ENCODE measurements at places on chromosomes 3 and 15. TPM values are rescaled to one million over a fixed set of nuclear protein-coding genes. Genes with fewer than 3 reads are reported as not detected.

DNA sequence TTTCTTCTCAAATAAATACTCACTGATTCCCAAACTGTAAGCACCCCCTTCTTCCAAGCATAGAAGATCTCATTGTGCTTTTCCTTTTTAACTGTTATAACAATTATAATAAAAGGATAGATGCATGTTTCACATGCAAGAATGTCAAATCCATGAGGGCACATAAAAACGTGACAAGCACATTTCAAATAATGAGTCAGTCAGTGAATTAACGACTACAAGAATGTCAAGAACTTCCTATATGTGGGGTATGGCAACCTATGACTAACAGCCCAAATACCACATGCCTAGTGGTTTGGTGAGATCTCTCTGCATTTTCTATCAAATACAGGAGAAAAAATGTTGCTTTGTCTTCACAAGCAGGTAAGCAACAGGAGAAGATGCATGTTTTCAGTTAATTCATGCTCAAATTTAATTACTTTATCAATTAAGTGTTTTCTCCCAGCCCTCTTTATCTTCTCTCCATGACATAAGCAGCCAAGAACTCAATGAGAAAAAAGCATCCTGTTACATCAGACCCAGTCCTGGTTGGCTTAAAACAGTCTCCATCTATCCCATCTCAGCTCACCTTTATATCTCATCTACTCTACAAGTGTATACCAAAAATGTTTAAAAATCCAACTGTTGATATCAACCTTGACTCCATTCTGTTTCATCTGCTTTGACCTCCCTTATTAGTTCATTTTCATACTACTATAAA is 181.5 kb upstream of the LMCD1 start:
- no peak for DNase-seq
- H3K27me3 ChIP-seq: no peaks in the 10 kb centered on the region
- peaks cover 4% of the 10 kb centered on the region for H3K4me1 ChIP-seq
- H3K36me3 ChIP-seq: no peaks in the 10 kb centered on the region

DNA sequence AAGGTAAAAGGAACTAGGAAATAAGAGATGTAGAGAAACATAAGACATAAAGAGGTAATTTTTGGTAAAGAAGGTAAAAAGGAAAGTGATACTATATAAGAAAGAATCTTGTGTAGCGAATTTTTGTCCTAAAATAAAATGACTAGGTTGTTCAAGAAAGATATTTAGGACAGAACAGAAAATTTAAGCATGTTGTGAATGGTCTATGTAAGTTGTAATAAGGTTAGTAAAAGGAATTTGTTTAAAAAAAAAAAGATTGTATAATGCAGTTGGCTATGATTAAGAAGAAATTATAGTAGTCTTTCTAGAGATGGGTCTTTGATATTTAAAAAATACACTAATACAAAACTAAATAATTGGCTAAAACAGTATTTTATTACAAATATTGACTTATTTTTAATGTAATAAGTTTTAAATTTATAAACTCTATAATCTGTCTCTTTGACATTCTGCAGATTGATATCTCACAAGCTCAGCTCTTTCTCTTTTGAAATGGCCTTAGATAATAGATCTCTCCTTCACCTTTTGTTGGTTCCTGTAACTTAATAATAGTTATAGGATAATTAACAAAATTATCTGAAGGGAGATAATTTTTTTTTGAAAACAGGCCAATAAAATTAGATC is 3.7 kb upstream of the SLC41A3 start:
- DNase-seq: no peak
- H3K4me1 ChIP-seq: peaks cover 19% of the 10 kb centered on the region
- H3K27ac ChIP-seq: no peak overlapping the region
- H3K27me3 ChIP-seq: no peaks in the 10 kb centered on the region
- H3K36me3 ChIP-seq: no peaks in the 10 kb centered on the region
- no peak overlapping the region for H3K4me3 ChIP-seq

- peak overlapping the region; percentile 67 for H3K27ac ChIP-seq
- DNase-seq: no peak
- H3K27me3 ChIP-seq: no peaks in the 10 kb centered on the region
- H3K4me1 ChIP-seq: peaks cover 13% of the 10 kb centered on the region
These were observed 603 bp upstream of the TRANK1 start for GRCh38 chr3:36945333-36945980.

- no peak overlapping the region for H3K27ac ChIP-seq
- DNase-seq: no peak
- H3K27me3 ChIP-seq: no peaks in the 10 kb centered on the region
These were observed 12.5 kb upstream of the MGLL start for GRCh38 chr3:127834771-127835170.

Gene HAPLN3
- total RNA-seq: 126 TPM

Gene SKOR1
- 0.30 TPM for total RNA-seq

Gene SCG5
- 0.35 TPM for total RNA-seq

Gene SAMMSON
- not detected for total RNA-seq

DNA sequence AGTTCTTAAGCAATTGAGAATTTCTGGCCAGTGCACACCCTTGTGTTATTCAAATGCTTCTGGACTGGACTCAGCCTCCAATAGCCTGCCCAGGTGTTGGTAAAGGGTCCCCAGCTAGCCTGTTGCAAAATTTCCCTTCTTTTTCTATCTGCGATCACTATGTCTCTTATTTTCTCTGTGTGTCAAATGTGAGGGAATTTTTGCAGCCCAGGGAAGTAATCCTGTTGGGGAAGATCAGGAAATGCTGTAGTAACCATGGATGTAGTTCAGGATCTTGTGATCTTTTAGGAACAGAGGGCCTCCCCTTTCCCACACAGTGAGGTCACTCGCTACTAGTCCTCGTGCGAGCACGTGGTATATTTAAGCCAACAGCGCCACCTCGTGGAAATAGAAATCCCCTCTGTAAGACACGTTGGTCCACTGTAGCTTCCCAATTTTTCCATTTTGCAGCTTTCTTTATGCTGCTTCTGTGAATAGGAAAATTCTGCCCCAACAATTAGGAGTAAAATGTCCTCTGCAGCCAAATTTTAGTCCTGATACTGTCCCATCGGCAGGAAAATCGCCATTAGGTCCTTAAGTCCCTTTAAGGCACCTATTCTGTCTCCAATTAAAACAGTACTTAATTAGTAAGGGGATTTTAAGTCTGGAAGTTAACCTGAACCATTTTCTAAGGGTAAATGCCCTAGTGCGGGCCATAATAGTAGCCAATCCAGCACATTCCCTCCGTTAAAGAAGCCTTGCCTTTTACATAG is 4.0 kb upstream of the SMCO1 start:
- no peaks in the 10 kb centered on the region for H3K4me1 ChIP-seq
- no peaks in the 10 kb centered on the region for H3K27me3 ChIP-seq
- peak; percentile 62 for DNase-seq

DNA sequence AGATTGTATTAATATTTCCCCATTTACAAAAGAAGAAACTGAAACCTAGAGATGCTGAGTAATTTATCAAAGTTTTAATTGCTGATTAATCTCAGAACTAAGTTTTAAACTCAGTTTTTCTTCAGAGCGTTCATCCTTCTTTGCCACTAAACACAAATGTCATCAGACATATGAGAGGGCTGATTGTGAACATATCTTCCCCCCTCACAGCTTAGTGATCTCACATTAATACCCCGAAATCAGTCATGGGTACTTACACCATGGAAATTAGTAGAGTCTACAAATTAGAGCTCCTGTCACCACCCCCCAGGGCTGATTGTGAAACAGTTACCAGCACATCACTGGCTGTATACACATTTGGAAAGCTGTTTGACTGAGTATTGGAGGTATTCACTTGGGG is 189.3 kb upstream of the SGO1 start:
- H3K36me3 ChIP-seq: no peaks in the 10 kb centered on the region
- H3K27me3 ChIP-seq: no peaks in the 10 kb centered on the region
- no peak overlapping the region for H3K27ac ChIP-seq

Gene AHSG
- not detected for total RNA-seq

- no peaks in the 10 kb centered on the region for H3K27me3 ChIP-seq
- H3K36me3 ChIP-seq: no peaks in the 10 kb centered on the region
- no peak for DNase-seq
- no peak overlapping the region for H3K27ac ChIP-seq
- no peak overlapping the region for H3K4me3 ChIP-seq
These were observed 71.5 kb downstream of the EFCAB12 start for GRCh38 chr3:129356756-129357425.

DNA sequence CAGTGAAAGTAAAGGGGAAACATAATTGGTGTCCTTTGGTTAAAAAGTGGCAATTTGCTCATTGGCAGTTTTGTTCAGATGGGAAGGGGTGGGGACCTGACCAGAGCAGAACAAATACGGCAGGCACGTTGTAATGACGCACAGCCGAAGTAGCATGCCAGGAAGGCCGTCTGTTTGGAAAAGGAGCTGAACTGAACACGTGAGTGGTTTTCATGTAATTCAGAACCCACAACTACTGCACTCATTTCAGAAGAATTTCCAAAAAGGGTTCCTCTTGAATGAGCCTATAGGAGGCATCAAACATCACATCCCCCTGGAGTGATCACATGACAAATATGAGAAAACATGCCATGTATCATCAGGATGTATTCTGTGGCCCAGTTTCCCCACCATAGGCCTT is 42.9 kb upstream of the LMCD1 start:
- no peaks in the 10 kb centered on the region for H3K36me3 ChIP-seq
- H3K4me1 ChIP-seq: no peaks in the 10 kb centered on the region
- H3K4me3 ChIP-seq: no peak overlapping the region
- no peaks in the 10 kb centered on the region for H3K27me3 ChIP-seq
- no peak for DNase-seq
- no peak overlapping the region for H3K27ac ChIP-seq

Gene PEX11A
- 3.0 TPM for total RNA-seq

DNA sequence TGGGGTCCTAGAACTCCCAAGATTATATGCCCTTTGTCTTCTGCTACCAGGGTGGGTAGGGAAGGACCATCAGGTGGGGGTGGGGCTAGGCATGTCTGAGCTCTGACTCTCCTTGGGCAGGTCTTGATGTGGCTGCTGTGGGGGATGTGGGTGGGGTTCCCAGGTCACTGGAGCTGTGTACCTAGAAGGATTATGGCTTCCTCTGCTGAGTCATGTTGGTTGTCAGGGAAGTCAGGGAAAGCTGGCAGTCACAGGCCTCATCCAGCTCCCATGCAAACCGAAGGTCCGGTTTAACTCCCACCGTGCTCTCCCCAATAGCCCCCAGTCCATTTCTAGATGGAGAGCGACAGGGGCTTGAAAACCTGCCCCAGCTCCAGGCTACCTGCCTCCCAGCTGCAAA is 35.2 kb downstream of the EID1 start:
- no peaks in the 10 kb centered on the region for H3K27me3 ChIP-seq
- no peaks in the 10 kb centered on the region for H3K4me1 ChIP-seq
- H3K27ac ChIP-seq: no peak overlapping the region
- no peak for DNase-seq
- H3K4me3 ChIP-seq: no peak overlapping the region

Gene POPDC2
- 7.3 TPM for total RNA-seq

DNA sequence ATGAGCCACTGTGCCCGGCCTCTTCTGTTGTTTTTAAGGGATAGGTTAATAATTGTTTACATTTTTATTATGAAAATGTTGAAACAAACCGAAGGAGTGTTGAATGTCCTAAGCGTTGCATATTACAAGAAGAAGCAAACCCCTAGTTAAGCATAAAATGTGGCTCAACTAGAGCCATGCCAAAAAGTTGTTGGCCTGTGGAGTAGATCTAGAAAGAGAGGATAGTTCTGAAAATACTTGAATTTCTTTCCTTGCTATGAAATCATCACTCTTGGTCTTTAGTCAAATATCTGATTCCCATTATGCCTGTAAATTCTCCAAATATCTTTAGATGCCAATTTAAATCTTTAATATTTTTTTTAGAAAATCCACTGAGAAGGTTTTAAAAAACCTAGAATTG is 12.8 kb downstream of the RBP2 start:
- H3K4me3 ChIP-seq: no peak overlapping the region
- no peaks in the 10 kb centered on the region for H3K36me3 ChIP-seq
- no peaks in the 10 kb centered on the region for H3K27me3 ChIP-seq
- H3K27ac ChIP-seq: no peak overlapping the region
- DNase-seq: no peak
- no peaks in the 10 kb centered on the region for H3K4me1 ChIP-seq

DNA sequence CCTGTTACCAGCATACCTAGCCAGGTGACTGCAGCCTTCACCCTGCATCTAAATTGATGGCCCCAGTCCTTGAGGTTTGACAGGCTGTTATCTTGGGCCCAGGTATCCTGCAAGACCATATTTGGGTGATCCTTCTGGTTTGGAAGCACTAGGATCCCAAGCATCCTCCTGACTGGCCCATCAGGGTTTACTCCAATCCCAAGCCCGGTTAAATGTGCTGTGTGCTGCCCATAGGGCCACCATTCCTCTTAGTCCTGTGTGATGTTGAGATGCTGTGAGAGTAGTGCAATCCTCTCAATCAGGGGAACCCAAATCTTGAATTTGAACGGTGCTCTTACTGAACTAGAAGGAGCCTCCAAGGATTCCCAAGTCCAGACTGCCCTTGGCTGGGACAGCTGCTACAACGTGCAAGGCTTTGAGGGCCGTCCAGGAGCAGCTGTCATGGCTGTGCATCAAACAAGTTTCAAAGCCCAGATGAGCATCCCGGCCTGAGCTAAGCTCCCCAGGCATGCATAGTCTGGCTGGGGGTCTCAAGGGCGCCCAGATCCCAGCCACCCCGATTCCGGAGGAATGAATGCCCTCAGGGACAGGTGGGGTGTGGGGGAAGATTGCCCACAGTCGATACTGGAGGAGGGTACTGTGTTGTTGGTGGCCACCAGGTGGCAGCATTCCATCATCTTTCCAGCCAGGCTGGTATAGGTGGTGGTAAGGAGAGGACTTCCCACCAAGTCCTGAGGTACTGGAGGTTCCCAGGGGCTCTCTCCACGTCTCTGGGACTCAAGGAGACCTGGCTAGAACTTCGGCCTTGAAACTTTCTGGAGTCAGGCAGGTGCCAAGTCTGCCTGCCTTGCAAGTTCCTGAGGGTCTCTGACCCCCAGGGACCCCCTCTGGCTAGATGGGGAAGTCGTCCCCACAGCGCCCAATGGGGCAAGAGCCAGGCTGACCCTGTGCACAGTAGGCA is 32.6 kb downstream of the RBM5 start:
- H3K36me3 ChIP-seq: peaks cover 33% of the 10 kb centered on the region
- no peaks in the 10 kb centered on the region for H3K27me3 ChIP-seq

DNA sequence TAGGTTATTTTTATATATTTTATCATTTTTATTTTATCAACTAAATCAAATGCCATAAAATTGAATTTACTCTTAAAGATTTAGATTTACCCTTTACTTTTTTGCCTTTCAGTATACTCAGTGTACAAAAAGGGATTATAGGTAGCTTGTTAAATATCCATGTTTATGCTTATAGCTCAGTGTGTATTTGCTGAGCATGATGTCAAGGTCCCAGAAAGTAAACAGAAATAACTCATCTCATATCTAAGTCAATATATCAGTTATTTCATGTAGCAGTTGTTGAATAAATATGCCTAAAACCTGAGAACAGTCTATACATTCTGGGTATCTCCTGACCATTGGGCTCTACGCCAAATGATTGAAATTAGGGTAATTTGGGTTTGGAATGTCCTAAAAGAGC is 693.8 kb downstream of the NAALADL2 start:
- DNase-seq: no peak
- no peaks in the 10 kb centered on the region for H3K4me1 ChIP-seq
- H3K36me3 ChIP-seq: no peaks in the 10 kb centered on the region
- no peaks in the 10 kb centered on the region for H3K27me3 ChIP-seq
- H3K4me3 ChIP-seq: no peak overlapping the region

Gene LTF
- total RNA-seq: not detected
